Muscle of leg (tissue), 16 donors: ENCODE measurements at places on chromosomes 3 and 15. TPM values are rescaled to one million over a fixed set of nuclear protein-coding genes. Genes with fewer than 3 reads are reported as not detected.

GRCh38 chr3:137078040-137078439, 120.3 kb downstream of the IL20RB start:
- DNase-seq = no peak
- H3K27me3 ChIP-seq = no peaks in the 10 kb centered on the region
- no peak overlapping the region for H3K4me3 ChIP-seq
- no peak overlapping the region for H3K27ac ChIP-seq

DNA sequence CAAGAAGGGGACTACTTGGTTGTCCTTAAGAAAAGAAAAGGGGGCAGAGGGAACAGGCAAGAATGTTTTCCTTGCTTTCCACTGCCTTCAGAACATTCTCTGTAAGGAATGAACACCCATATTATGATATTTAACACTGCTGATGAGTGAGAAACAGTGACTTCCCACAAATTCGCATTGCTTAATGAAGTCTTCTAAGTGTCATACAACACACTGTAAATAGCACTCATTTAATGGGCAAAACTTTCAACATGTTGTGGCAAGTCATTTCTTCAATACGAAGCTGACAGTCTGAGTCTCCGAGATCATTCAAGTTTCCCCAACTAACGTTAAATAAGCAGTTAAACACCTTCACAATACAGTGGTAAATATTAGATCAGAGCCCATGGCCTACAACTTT, 464.4 kb downstream of the SHQ1 start:
- no peak for DNase-seq
- no peak overlapping the region for H3K4me3 ChIP-seq
- H3K27ac ChIP-seq = no peak overlapping the region
- H3K27me3 ChIP-seq = no peaks in the 10 kb centered on the region

DNA sequence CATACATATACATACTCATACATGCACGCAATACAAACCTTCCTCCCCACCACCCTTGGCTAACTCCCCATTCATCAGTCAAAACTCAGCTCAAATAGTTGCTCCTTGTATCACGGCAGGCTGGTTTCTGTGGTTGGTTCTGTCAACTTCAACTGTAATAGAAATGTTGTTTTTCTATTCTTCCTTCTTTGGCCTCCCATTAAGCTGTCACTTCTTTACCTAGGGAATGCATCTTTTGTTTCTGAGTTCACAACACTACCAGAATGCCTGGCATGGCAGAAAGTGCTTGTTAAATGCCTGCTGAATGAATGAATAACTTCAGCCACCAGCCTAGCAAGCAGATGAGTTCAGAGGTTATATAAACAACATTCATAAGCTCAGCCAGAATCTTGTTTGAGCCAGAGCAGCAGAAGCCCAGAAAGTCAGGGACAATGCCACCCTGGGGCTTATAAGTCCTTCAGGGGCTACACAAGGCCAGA, 63.1 kb downstream of the B3GALNT1 start:
- H3K4me3 ChIP-seq = no peak overlapping the region
- no peaks in the 10 kb centered on the region for H3K4me1 ChIP-seq
- no peaks in the 10 kb centered on the region for H3K36me3 ChIP-seq
- H3K27me3 ChIP-seq = no peaks in the 10 kb centered on the region
- no peak overlapping the region for H3K27ac ChIP-seq

- peaks cover 30% of the 10 kb centered on the region for H3K4me1 ChIP-seq
- H3K27ac ChIP-seq = no peak overlapping the region
- no peak overlapping the region for H3K4me3 ChIP-seq
- peaks cover 2% of the 10 kb centered on the region for H3K27me3 ChIP-seq
These were observed 10.0 kb upstream of the CAMKV start for GRCh38 chr3:49879721-49880120.

- peaks cover 4% of the 10 kb centered on the region for H3K36me3 ChIP-seq
- H3K4me1 ChIP-seq = peaks cover 9% of the 10 kb centered on the region
- no peaks in the 10 kb centered on the region for H3K27me3 ChIP-seq
- H3K4me3 ChIP-seq = no peak overlapping the region
- DNase-seq = peak; percentile 90
- peak overlapping the region; percentile 78 for H3K27ac ChIP-seq
These were observed 3.1 kb upstream of the CDV3 start for GRCh38 chr3:133570139-133570936.

GRCh38 chr3:70981231-70981880, 602.2 kb downstream of the FOXP1 start:
- H3K4me1 ChIP-seq = peaks cover 13% of the 10 kb centered on the region
- peak; percentile 40 for DNase-seq
- peak overlapping the region; percentile 88 for H3K27ac ChIP-seq
- no peak overlapping the region for H3K4me3 ChIP-seq
- peaks cover 23% of the 10 kb centered on the region for H3K36me3 ChIP-seq

DNA sequence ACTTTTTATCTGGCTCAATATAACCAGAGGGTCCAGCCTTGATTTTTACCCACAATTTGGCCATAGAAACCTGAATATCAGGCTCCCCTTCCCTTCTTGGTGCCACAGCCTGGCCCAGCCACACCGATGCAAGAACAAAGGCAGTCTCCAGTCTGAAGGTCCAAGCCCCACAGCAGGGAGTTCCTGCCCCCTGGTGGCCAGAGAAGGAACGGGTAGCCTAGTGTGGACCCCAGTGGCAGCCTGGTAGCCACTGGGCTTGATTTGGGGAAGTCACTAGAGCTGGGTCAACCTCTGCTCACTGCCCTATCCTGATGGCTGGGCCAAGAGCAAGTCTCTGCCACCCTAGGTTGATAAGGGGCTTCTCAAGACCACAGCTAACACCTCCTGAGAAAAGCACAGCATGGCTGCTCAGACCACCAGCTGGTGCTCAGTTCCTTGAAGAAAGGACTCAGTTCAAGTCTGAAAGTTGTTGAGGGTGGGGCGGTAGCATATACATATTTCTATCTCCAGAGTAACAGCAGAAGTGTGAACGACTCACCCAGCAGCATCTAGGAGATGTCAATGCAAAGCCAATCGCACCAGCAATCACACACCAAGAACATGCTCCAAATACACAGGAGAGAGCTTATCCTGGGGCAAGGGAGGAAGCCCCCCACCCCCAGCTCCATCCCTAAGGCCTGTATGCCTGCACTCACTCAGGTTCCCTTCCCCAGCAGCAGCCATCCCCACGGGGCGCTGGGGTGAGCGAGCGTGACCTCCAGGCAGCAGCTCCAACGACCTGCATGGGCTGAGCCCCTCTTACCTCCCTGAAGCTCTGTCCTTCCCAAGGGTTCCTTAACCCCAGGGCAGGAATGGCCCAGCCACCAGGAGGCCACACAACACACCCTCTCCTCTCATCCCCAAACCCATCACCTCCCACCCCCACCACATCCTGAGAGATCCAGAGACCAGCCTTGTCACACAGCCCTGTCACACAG, 7.6 kb downstream of the PFKFB4 start:
- no peak overlapping the region for H3K4me3 ChIP-seq
- peak; percentile 83 for DNase-seq
- peaks cover 19% of the 10 kb centered on the region for H3K4me1 ChIP-seq
- H3K36me3 ChIP-seq = peaks cover 7% of the 10 kb centered on the region
- no peak overlapping the region for H3K27ac ChIP-seq

GRCh38 chr3:40827226-40827625, 302.5 kb downstream of the ZNF621 start:
- H3K4me3 ChIP-seq = no peak overlapping the region
- no peak for DNase-seq
- no peaks in the 10 kb centered on the region for H3K27me3 ChIP-seq
- H3K36me3 ChIP-seq = no peaks in the 10 kb centered on the region
- H3K4me1 ChIP-seq = no peaks in the 10 kb centered on the region

GRCh38 chr3:70989174-70989573, 594.4 kb downstream of the FOXP1 start:
- no peaks in the 10 kb centered on the region for H3K27me3 ChIP-seq
- peak; percentile 47 for DNase-seq
- H3K4me1 ChIP-seq = no peaks in the 10 kb centered on the region
- H3K36me3 ChIP-seq = peaks cover 24% of the 10 kb centered on the region

DNA sequence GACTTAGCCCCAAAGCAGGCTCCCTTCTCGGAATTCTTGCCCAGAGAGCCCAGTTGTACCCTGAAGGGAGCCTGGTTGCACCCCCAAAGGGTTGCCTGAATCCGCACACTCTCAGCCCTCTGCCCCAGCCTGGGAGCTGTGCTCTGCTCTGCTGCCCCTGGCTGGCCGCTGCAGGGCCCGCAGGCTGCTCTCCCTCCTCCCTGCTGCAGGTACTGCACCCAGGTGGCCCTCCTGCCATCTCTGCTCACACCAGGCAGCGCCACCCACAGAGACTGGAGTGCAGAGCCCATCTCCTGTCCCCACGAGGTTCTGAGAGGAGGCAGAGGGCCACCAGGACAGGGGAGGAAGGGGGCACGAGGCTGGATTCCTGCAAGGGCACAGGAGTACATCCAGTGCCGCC, 134.2 kb upstream of the NSMCE3 start:
- peaks cover 2% of the 10 kb centered on the region for H3K4me1 ChIP-seq
- H3K27ac ChIP-seq = no peak overlapping the region
- no peaks in the 10 kb centered on the region for H3K27me3 ChIP-seq
- no peak overlapping the region for H3K4me3 ChIP-seq

GRCh38 chr15:80747317-80748053, 31.7 kb upstream of the CEMIP start:
- no peak overlapping the region for H3K27ac ChIP-seq
- peaks cover 8% of the 10 kb centered on the region for H3K4me1 ChIP-seq
- peak; percentile 10 for DNase-seq
- H3K36me3 ChIP-seq = no peaks in the 10 kb centered on the region

- H3K4me3 ChIP-seq = no peak overlapping the region
- no peak for DNase-seq
- no peaks in the 10 kb centered on the region for H3K4me1 ChIP-seq
- no peaks in the 10 kb centered on the region for H3K27me3 ChIP-seq
- H3K27ac ChIP-seq = no peak overlapping the region
These were observed 29.4 kb downstream of the ABCC5 start for GRCh38 chr3:183988216-183988790.

DNA sequence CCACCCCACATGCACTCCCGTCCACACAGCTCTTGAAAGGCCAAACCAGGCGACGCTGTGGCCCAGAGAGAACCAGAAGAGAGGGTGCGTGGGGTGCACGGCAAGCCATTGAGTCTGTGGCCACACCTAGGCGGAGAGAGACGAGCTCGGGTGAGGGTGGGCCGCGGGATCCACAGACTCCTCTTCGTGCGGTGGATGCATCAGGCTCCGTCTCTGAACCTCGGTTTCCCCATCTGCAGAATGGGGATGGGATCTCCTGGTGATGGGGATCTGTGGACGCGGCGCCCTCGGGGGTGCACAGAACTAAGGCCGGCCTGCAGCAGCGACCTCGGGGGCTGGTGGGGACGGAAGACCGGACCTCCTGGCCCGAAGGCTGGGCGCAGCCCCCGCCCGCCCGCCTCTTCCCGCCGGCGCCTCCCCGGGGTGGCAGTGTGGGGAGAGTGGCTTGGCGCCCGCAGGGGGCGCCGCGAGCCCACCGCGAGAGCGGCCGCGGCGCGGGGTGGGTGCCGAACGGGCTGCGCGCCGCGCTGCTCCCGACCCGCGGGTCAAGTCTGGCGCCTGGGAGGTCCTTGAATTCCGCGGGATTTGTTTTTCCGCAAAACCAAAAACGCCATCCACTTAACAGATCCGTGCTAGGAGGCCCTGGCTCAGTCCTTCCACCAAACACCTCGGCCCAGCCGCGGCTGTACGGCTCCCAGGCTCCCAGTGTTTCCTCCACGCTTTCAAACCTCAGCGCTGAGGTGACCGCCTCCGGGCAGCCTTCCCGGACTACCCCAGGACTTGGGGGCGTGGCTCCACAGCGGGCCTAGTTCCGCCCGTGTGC, 13.2 kb upstream of the ADPGK start:
- H3K4me1 ChIP-seq = peaks cover 11% of the 10 kb centered on the region
- H3K36me3 ChIP-seq = no peaks in the 10 kb centered on the region
- peaks cover 12% of the 10 kb centered on the region for H3K27me3 ChIP-seq
- DNase-seq = peak; percentile 77
- H3K27ac ChIP-seq = no peak overlapping the region

DNA sequence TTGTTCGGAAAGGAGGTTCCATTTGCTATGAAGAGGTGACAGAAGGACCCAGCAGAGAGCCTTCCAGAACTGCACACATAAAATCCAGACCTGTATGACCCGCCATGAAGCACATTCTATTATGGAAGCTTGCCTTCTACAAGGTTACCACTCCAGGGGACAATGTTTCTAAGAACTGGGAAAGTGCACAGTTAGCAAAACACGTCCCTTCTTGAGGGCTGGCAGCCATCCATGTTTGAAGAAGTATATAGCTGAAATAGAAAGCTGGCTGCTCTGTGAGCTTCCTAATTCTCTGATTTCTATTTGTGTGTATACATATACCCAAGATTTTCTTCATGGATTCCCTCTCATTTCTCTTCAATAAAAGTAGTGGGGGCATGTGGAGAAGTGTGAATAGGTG, 74.6 kb downstream of the CNTN3 start:
- peaks cover 3% of the 10 kb centered on the region for H3K4me1 ChIP-seq
- no peak overlapping the region for H3K27ac ChIP-seq
- no peak overlapping the region for H3K4me3 ChIP-seq
- H3K27me3 ChIP-seq = no peaks in the 10 kb centered on the region
- DNase-seq = peak; percentile 86

DNA sequence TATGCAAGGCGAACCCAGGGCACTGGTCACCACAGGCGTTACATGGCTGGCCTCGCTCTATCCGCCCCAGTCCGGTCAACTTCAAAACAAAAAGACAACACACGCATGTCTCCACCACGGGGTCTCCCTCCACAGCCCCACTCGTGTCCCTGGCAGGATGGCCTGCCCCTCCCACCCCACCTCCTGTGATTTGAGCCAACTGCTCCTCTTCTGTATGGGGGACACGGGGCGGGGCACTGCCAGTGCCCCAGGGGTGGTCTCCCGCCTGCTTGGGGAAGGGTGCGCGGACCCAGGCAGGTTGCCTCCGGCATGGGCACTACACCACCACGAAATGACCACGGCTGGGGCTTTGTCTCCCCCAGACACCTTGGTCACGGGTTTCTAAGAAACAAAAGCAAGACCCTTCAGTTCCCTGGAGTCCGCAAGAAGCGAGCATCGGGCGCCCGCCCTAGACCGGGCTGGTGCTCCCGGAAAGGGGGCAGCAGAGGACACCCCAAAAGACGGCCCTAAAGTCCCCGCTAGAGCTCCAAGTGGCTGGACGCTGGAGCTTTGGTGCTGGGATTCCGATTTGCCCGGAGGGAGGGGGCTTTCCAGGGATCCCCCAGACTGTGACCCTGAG, 219.3 kb upstream of the PRICKLE2 start:
- H3K4me3 ChIP-seq = peak overlapping the region; percentile 52
- no peak for DNase-seq
- H3K27me3 ChIP-seq = peaks cover 25% of the 10 kb centered on the region
- no peaks in the 10 kb centered on the region for H3K36me3 ChIP-seq

DNA sequence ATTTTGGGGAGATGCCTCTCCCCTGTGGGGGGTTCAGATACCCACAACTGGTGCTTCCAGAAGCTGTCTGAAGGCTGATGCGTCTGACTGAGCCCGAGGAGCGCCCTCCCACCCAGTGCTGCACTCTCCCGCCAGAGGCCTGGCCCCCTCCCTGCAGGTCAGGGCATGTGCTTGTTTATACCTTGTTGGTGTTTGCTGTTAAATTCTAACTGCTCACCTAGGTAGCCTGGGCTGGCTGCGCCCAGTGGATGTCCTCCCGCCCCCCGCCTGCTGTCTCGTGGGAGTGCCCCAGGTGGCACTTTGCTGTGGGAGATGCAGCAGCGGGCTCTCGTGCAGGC, 12.9 kb downstream of the KLF13 start:
- peaks cover 81% of the 10 kb centered on the region for H3K4me1 ChIP-seq
- DNase-seq = no peak
- H3K36me3 ChIP-seq = peaks cover 8% of the 10 kb centered on the region
- H3K4me3 ChIP-seq = no peak overlapping the region
- H3K27me3 ChIP-seq = no peaks in the 10 kb centered on the region

ITIH1 gene
- 0.22 TPM for total RNA-seq

TICRR gene
- 2.2 TPM for total RNA-seq

CFAP161 gene
- 0.58 TPM for total RNA-seq

AHSG gene
- total RNA-seq = 0.75 TPM

POLG gene
- 39.4 TPM for total RNA-seq

TBCCD1 gene
- 13.3 TPM for total RNA-seq

SETMAR gene
- total RNA-seq = 18.1 TPM

NMNAT3 gene
- 5.8 TPM for total RNA-seq

NPAP1 gene
- not detected for total RNA-seq
